ENCODE measurements at places on chromosomes 4 and X.

GRCh38 chr4:83629945-83630721 is 94.2 kb downstream of the GPAT3 start:
- no peak for DNase-seq

DNA sequence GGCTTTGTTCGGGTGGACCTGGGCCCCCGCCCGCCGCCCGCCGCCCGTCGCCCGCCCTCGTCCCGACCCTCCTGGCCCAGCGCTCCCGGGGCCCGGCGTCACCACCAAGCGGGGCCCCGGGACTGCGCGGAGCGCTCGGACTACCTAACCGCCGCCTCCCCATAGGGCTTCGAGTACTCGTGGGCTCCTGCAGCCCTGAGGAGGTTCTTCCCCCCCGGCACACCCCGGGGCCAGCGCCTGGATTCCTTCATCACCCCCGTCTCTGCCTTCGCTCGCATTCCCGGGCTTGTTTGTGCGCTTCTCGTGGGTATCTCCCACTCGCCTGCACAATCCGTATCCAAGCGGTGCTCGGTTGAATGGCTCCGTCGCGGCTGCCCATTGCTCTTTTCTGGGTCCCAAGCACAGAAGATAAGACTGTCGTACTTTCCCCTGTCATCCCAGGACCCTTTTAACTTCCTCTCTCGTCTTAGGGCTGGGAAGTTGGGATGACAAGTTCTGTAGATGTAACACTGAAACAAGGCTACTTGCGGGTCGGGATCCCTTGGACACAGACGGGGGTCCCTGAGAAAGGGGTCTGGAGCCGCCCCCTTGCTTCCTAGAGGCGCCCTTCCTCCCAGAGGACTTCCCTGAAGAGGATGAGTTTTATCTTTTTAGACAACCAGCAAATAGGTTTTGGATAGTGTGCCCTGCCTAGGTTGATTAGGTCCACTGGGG is 565 bp downstream of the MOB1B start:
- DNase-seq, result no peak

DNA sequence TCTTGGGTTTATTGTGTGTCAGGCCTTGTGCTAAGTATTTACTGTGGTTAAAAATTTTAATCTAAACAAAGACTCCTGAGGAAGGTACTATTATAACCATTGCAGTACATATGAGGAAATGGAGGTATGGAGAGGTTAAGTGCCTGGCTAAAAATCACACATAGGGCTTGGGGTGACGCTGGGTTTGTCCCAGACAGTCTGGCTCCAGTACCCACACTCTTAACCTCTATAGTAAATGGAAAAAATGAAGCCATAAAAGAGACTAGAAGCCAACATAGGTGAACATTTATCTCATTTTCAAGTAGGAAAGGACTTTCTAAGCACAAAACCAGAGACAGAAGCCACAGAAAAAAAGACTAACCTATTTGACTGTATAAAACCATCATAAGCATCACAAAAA is 1.9 kb downstream of the FOXP3 start:
- no peak for DNase-seq

DNA sequence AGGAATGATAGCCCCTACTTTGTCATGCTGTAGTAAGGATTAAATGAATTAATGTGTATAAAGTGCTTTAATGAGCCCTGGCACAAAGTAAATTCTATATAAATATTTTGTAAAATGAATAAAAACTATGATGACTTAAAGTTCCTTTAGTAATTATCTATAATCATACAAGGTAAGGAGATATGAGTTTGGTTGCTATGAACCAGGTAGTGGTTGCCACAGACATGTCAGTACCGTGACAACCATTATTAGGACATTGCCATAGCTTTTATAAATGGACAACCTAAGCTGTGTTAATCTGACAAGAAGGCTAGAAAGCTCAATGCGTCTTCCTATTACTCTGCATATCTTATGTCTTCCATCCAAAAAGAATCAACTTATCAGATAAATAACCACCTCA is at the start of gene ARL13A:
Gene ARL13A, plus strand, starts transcription at position 301 of the 400 bp plus-strand sequence. CDS start 3,982 bp downstream, outside the sequence.
- no peak for DNase-seq

DNA sequence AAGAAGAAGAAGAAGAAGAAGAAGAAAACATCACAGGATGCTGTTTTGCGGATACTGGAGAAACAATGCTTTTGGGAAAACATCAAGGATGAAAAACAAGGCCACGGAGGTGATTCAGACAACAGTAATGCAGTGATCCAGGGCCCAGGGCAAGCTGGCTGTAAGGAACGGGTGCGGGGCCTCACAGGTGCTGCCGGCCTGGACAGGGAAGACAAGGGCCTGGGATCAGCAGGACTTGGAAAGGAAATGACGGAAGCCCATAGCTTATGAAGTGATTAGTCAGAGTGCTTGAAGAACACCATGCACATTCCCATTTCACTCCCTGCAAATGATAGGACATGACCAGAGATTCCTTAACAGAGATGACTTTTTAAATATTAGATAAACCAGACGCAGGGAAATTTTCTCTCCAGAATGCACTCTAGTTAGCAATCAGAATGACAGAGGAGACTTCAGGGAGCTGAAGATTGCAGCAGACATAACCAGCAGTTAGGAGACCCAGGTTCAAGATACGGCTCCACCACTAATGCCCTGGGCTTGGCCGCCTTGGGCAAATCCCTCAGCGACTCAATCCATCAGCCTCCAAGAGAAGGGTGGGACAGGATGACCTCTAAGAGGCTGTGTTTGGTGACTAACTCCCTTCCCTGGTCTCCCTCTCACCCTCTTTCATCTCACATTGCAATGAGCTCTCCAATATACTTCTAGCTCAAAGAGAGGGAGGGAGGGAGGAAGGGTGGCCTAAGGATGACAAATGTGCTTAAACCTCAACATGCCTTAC is 54.1 kb downstream of the APBB2 start:
- DNase-seq, result no peak

DNA sequence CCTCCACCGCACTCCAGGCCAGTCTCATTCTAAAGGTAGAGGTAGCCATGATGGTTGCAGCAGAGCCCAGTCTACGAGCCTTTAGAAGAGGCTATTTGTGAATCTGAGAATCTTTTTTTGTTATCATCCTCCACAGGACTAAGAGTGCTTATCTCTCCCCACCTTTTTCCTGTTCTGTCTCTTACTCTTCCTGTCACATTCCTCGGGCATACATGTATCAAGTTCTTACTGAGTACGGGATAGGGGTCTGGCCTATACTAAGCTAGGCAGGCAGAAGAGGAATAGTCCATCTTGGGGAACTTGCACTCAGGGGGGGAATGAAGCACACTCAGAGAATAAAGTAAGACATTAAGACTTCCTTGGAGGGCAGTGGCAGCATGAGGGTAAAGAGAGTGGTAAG is 25.7 kb downstream of the LAS1L start:
- no peak for DNase-seq

DNA sequence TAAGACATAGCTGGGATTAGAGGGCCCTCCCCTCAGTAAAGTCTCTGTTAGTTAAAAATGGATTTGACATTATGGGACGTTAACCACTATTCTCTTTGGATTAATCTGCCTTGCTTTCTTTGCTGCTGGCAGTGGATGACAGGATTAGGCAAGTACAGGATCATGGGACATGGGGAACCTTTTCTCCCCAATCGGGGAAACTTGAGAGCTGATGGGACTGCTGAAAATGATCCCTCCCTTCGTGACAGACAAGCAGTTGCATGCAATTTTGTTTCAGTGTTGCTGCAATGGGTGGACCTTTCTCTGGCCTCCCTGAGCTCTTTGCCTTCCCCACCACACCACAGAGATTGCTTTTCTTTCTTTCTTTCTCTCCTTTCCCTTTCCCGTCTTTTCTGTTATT is 120.2 kb upstream of the BANK1 start:
- DNase-seq, result no peak

GRCh38 chrX:7828594-7828993 is 14.4 kb upstream of the VCX start:
- DNase-seq, result no peak

- DNase-seq, result no peak
Measured at GRCh38 chr4:86757468-86757867, 91.7 kb downstream of the SLC10A6 start.

DNA sequence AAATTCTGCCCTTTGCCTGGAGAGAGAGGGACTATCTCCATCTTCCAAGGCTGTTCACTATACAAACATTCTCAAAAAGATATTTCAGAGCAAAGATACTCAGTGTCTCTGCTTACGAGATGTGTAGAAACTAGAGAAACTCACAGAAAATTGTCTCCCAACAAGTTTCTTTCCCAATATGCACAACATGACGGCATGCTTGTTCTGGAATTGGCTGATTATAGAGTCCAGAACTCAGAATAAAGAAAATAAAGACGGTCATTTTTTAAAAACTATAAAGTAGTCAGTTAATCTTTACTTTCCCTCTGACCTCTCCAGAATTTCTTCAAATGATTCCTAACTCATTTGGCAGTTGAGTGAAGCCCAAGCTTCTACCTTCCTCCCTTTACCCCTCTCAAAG is 285.5 kb upstream of the KLF3 start:
- no peak for DNase-seq

DNA sequence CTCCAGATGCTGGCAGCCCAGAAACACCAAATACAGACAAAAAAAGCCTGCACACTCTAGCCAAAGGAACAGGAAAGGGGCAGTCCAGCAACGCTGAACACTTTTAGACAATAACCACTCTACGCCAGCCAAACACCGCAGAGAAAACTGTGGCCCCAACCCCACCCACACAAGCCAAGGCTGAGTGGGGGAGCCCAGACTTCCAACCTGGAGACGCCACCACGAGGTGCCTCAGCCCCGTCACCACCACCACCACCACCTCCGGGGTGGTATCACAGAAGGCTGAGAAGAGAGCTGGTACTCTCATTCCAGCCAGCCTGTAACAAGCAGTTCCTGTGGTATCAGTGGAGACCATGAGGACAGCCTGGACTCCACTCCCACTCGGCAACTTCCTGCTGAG is 22.8 kb downstream of the MEPE start:
- no peak for DNase-seq

GRCh38 chrX:47863187-47863586 is 26.5 kb downstream of the ZNF81 start:
- DNase-seq, result no peak

DNA sequence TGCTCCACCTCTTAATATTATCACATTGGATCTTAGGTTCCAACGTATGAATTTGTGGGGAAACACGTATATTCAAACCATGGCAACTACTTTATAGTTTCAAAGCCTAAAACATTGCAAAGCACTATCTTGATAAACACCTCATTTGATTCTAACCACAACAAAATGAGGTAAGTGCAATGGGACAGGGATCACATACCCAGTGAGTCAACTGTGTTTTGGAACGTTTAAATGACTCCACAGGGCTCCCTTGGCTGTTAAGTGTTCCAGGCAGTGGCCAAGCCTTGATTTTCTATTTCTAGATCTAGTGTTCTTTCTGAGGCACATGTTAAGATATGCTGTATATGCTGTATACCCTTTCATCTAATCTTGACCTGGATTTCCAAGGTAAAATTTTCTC is 54.5 kb upstream of the C1QTNF7 start:
- DNase-seq, result no peak

GRCh38 chrX:144681501-144681900 is 565.8 kb upstream of the SPANXN1 start:
- no peak for DNase-seq

DNA sequence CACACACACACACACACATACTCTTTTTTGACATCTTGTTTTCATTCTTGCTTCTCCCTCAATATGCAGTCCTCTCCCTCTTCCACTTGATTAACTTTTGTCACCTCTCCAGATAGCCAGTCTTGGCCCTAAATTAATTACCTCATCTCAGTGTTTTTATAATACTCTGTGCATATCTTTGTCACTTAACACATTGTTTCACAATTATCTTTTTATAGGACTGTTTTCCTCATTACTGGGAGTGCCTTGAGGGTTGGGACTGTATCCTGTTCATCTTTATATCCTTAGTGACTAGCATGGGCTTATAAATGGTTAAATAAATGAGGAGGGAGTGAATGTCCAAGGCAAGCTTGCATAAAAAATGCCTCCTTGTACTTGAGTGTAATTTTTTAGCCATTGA is 33.1 kb downstream of the SYNPO2 start:
- DNase-seq, result no peak
